ENCODE measurements at places on chromosomes 7 and 10.

GRCh38 chr10:46546591-46547540 lies 9.6 kb downstream of the GPRIN2 start:
- DNase-seq, result peak; percentile 69

GRCh38 chr10:61024856-61025201 lies 80.8 kb upstream of the RHOBTB1 start:
- peak; percentile 15 for DNase-seq

GRCh38 chr10:21445163-21445562 lies 80.3 kb downstream of the SKIDA1 start:
- DNase-seq, result no peak

GRCh38 chr7:100532165-100533022 lies 6.6 kb upstream of the AGFG2 start:
- no peak for DNase-seq

- DNase-seq, result no peak
Observed at GRCh38 chr10:88913788-88914187, 33.7 kb downstream of the STAMBPL1 start.

All from RPMI8226 (cell line).